ENCODE measurements at places on chromosomes 11 and 22. TPM values are rescaled to one million over a fixed set of nuclear protein-coding genes. Genes with fewer than 3 reads are reported as not detected.

Gene CALCA
- polyA plus RNA-seq: 3.8 TPM

Gene CCDC15
- 4.4 TPM for polyA plus RNA-seq

Gene FGF4
- polyA plus RNA-seq: not detected

Gene CLMP
- 15.0 TPM for polyA plus RNA-seq

Gene PVALB
- not detected for polyA plus RNA-seq

Gene MMP12
- polyA plus RNA-seq: not detected

Gene HEPN1
- polyA plus RNA-seq: not detected

Gene OTOG
- 0.06 TPM for polyA plus RNA-seq

Gene SCGB1D2
- polyA plus RNA-seq: not detected

Gene GDPD4
- 0.59 TPM for polyA plus RNA-seq

Gene CD3D
- 1.0 TPM for polyA plus RNA-seq

Gene OR51E1
- polyA plus RNA-seq: 0.33 TPM

Gene OR10A3
- polyA plus RNA-seq: 0.10 TPM

Gene YPEL4
- 6.5 TPM for polyA plus RNA-seq

Gene APOL1
- 8.2 TPM for polyA plus RNA-seq

Gene CTSF
- polyA plus RNA-seq: 54.7 TPM

Gene PHF21B
- polyA plus RNA-seq: 1.2 TPM

Gene MPST
- 47.3 TPM for polyA plus RNA-seq

Gene ANO1
- 7.4 TPM for polyA plus RNA-seq

Gene MAJIN
- polyA plus RNA-seq: not detected

Gene OR2AT4
- 0.03 TPM for polyA plus RNA-seq

Gene CELSR1
- 26.4 TPM for polyA plus RNA-seq

Gene LDHAL6A
- polyA plus RNA-seq: 0.27 TPM

Gene C11orf65
- polyA plus RNA-seq: 2.5 TPM

Gene LPXN
- 8.1 TPM for polyA plus RNA-seq

Gene MYBPC3
- polyA plus RNA-seq: not detected

Gene B4GAT1
- 38.5 TPM for polyA plus RNA-seq

Gene CFAP68
- polyA plus RNA-seq: 40.6 TPM

Gene SLC22A6
- not detected for polyA plus RNA-seq

Gene EEF1G
- polyA plus RNA-seq: 2,180 TPM

Gene CDHR5
- 0.55 TPM for polyA plus RNA-seq

Gene OVOL1
- 0.60 TPM for polyA plus RNA-seq

Gene MS4A15
- not detected for polyA plus RNA-seq

Gene CNIH2
- polyA plus RNA-seq: 5.2 TPM

Gene RAB36
- polyA plus RNA-seq: 6.5 TPM

Gene SPI1
- 8.8 TPM for polyA plus RNA-seq

Gene RFPL2
- not detected for polyA plus RNA-seq

Gene KCNA4
- polyA plus RNA-seq: 10.9 TPM

Gene DLG2
- polyA plus RNA-seq: 7.8 TPM

Gene ANO5
- polyA plus RNA-seq: 3.5 TPM

Gene KRTAP5-7
- 0.13 TPM for polyA plus RNA-seq

Gene ART1
- not detected for polyA plus RNA-seq

Gene CAVIN3
- polyA plus RNA-seq: 23.8 TPM

Gene CHKA
- polyA plus RNA-seq: 75.9 TPM

Gene TEX54
- 0.34 TPM for polyA plus RNA-seq

Gene MRPL40
- 39.9 TPM for polyA plus RNA-seq

Gene CCDC87
- polyA plus RNA-seq: 0.15 TPM

Gene SHISAL1
- polyA plus RNA-seq: 0.83 TPM

Gene RCOR2
- 15.0 TPM for polyA plus RNA-seq

Gene CCT8L2
- not detected for polyA plus RNA-seq

Gene SCN2B
- 4.0 TPM for polyA plus RNA-seq

Gene CSNK2A3
- 2.2 TPM for polyA plus RNA-seq

Gene MRGPRE
- polyA plus RNA-seq: not detected

Gene ADAMTS15
- 36.0 TPM for polyA plus RNA-seq

Gene ADAMTS8
- polyA plus RNA-seq: 3.7 TPM

Gene BATF2
- 3.9 TPM for polyA plus RNA-seq
